Stimulated activated CD8-positive, alpha-beta memory T cell treated with anti-CD3 and anti-CD28 coated beads, Interleukin-4, amount 100 ng/mL, for 4 hours (primary cell): ENCODE measurements at places on chromosomes 4 and X.

GRCh38 chrX:11688201-11688600, 22.5 kb upstream of the ARHGAP6 start:
- DNase-seq, result no peak

GRCh38 chrX:118239178-118239870, 106.6 kb upstream of the WDR44 start:
- DNase-seq, result no peak

- no peak for DNase-seq
Observed at GRCh38 chr4:173855015-173855414, 325.0 kb upstream of the HAND2 start.

GRCh38 chrX:46744009-46744408, 14.9 kb downstream of the SLC9A7 start:
- no peak for DNase-seq
